ENCODE measurements at places on chromosomes 2 and 18. TPM values are rescaled to one million over a fixed set of nuclear protein-coding genes. Genes with fewer than 3 reads are reported as not detected.

- no peak for DNase-seq
Measured at GRCh38 chr18:42576124-42576523, 539.4 kb downstream of the RIT2 start.

GRCh38 chr2:157899125-157899839, 23.2 kb upstream of the ACVR1 start:
- DNase-seq, result no peak

GRCh38 chr2:213079756-213080155, 71.7 kb downstream of the IKZF2 start:
- no peak for DNase-seq

DNA sequence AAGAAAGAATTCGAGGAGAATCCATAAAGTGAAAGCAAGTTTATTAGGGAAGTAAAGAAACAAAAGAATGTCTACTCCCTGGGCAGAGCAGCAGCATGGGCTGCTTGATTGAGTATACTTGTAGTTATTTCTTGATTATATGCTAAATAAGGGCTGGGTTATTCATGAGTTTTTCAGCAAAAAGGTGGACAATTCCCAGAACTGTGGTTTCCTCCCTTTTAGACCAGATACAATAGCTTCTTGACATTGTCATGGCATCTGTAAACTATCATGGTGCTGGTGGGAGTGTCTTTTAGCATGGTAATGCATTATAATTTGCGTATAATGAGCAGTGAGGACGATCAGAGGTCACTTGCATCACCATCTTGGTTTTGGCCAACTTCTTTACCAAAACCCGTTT, 25.6 kb upstream of the TBC1D8 start:
- no peak for DNase-seq

DNA sequence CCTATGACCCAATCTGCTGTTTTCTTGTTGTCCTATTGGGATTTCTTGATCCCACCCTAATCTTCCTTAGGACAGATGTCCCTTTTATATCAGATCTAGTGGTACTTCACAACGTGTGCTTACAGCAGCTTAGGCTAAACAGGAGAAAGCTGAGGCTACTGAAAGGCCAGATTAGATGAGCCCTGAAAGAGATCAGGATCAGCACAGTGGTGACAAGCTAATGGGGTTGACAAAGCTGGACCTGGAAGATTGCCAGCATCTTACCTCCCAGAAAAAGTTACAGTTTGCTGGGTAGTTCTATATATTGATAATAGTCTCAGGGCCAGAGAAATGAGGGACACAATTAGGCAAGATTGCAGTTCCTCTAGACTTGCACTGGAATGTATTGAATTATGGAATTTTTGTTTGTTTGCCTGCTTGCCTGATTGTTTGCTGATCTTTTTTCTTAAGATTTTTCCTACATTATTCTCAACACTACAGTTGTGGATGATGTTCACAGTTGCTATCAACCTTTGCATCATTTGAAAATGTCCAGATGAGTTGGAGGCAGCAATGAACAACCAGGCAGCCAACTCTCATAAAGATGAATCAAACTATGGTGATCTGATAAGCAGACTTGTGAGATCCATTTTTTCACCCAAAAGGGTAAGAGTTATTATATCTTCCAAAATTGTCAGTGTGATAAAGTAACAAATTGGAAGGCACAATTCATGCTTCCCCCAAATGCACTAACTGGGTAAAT, 49.1 kb upstream of the PIK3C3 start:
- no peak for DNase-seq

GRCh38 chr2:195560209-195560895, 96.7 kb upstream of the SLC39A10 start:
- no peak for DNase-seq

GRCh38 chr2:191222952-191223351, 22.3 kb upstream of the MYO1B start:
- DNase-seq, result no peak

- no peak for DNase-seq
Measured at GRCh38 chr2:3051266-3051665, 326.4 kb downstream of the EIPR1 start.

- no peak for DNase-seq
Measured at GRCh38 chr2:29420999-29421782, 306.0 kb downstream of the CLIP4 start.

- DNase-seq, result peak; percentile 75
Measured at GRCh38 chr2:95115418-95115817, 6.2 kb downstream of the MRPS5 start.

DNA sequence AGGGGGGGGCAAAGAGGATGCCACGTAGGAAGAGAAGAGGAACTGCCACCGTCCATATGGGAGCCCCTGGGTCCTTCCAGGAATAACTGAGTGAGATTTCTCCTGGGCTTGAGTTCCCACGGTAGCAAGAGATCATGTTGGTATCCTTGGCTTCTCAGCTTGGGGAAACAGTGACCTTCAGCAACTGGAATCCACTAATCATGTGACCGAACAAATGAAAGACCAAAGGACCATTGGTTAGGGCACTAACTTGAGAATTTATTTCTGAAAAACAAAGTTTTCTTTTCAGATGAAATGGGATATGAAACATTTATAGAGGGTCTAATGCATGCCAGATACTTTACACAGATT, 259.4 kb upstream of the ID2 start:
- DNase-seq, result no peak

- no peak for DNase-seq
Measured at GRCh38 chr2:14454202-14454601, 178.3 kb upstream of the LRATD1 start.

DNA sequence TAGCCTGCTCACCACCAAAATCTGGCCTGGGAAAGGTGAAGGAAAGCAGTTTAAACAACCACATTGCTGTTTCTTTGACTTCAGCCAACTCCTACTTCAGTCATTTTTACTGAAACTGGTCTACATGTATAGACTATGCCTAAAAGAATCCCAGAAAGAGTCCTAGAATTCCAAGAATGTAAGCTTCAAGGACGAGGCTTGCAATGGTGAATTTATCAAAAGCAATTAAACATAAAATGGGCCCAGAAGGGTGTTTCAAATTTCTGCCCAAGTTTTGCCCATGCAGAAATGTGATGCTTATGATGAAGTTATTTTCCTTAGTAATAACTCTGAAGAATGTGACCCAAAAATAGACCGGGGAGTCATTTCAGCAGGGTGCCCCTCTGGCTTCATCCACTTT, 16.6 kb downstream of the EN1 start:
- no peak for DNase-seq

- no peak for DNase-seq
Measured at GRCh38 chr2:165682546-165682945, 111.5 kb downstream of the GALNT3 start.

- no peak for DNase-seq
Measured at GRCh38 chr2:145007960-145008263, 488.0 kb upstream of the ZEB2 start.

DNA sequence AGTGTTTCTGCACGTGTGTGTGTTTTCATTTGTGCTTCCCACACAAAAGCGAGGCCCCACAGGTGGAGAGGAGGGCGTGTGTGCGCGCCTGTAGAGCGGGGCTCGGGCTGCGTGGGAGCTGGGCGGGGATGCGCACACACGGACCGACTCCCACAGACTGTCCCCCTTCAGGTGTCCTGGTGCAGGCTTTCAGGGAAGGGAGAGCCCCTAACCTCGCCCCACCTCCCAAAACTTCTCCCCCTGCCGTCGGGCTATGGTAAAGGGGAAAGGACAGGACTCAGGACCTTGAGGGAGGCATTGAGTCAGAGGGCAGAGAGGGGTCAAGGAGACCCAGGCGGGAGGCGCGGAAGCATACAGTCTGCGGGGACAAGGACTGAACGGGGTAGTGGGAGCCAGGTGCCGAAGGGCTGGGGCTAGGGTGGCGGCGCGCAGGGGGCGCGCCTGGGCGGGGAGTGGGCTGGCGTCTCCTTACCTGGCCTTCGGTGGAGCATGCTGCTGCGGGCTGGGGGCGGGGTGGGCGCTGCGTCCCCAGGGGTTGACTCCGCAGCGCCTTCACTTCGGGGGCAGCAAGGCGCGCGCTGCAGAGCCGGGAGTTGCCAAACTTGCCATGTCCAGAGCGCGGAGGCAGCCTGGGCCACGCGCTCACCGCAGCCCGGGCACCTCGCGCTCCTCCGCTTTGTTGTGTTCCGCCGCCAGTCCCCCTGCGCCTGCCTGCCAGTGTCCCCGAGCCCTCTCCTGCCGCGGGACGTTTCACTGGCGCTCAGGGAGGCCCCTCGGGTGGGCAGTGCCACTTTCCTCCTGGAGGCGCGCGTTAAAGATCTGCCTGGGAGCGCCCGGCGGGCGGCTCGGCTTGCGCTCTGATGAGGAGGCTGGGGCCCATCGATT, 302.0 kb downstream of the NCKAP5 start:
- no peak for DNase-seq

DNA sequence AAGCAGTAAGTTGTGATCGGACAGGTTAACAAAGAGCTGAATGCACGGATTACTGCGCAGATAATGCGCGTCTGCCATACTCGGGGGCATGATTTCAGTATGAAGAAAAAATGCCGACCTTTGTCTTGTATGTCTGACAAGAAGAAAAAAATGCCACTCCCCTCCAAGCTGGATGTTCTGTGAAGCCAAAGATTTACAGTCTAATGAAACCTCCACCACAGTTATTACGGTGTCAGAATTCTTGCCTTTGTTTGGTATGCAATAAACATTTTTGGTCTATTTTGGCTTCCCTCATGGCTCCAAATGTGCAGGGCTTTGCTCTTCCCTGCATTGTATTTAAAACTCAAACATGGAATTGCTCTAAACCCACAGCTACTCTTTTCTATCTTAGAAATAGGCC, 72.2 kb upstream of the THUMPD2 start:
- DNase-seq, result no peak

- no peak for DNase-seq
Measured at GRCh38 chr2:24723665-24724064, 69.5 kb downstream of the PTRHD1 start.

- no peak for DNase-seq
Measured at GRCh38 chr2:28035816-28036215, 145.3 kb downstream of the BABAM2 start.

DNA sequence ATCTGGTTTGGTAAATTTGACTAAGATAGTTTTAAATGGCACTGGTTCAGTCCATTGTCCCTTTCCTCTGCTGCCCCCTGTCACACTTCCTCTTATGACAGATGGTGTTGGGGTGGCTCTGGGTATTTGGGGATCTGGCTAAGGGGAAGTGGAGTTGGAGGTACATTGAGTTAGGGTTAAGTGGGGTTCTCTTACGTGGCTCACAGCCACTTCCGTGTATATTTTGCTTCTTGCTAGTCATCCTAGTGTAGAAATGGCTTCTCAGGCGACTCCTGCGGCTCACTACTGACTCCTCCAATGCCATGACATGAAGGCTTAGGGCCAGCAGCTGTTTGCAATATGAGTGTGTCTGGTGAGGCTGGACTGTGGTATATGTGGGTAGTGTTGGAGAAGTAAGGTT, 187.0 kb downstream of the HAUS1 start:
- DNase-seq, result no peak

DNA sequence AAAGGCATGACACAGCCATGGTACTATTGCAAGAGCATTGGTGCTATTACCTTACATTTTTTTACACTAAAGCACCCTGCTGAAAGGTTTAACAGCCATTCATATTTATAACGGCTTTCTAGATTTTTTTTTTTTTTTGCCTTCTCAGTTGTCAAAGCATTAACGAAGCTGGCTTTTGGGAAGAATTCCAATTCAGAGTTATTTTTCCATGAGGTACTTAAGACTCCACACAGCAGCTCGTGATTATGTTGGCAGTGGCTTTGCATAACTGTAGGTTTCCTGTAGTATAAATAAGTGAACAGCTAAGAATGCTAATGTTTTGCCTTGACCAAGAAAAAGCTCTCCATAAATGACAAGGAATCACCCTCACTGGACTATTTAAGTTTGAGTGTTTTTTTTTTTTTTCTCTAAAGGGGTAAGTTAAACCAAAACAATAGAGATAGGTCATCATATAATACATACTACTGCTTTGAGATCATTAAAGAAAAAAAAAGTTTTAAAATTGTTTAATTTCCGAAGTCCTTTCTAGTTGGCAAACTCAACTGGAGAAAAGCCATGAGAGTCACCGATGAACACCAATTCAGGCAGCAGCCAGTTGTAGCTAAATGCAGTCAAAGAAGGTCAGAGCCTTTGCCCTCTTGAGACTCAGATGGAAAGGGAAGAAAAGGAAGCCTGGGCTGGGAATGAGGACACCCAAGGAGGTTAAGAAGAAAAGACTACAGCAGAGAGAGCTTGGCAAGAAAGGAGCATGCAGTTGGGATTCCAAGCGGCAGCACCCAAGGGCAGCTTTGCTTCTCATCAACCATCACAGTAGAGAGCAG, 187.4 kb upstream of the NCKAP5 start:
- no peak for DNase-seq

GRCh38 chr18:79900610-79901570, 50.6 kb downstream of the SLC66A2 start:
- no peak for DNase-seq

DNA sequence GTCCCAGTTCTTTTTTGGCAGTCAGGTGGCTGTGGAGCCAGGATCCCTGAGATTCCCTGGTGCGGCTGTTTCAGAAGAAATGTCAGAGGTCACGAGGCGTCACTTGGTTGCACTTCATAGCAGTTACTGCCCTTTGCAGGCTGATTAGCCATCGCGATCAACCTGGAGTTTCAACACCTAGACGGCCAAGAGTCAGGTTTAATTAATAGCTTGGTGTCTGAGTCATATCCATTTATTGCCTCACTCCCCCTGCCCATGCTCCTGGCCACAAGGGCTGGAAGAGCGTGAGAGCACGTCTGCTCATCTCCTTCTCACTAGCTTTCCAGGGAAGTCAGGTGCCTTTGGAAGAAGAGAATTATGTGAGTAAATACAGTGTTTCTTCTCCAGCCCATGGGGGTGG, 552.3 kb downstream of the TSN start:
- no peak for DNase-seq

- DNase-seq, result no peak
Measured at GRCh38 chr2:24253303-24253919, 78.6 kb downstream of the FAM228A start.

CNDP2 gene
- 237 TPM for total RNA-seq

MAP3K19 gene
- 7.2 TPM for total RNA-seq

ACYP2 gene
- total RNA-seq, result 15.3 TPM

ATP6V1C2 gene
- 1.7 TPM for total RNA-seq

KLHL30 gene
- total RNA-seq, result 0.71 TPM

NT5C1B gene
- total RNA-seq, result not detected

CYRIA gene
- total RNA-seq, result 29.4 TPM

LOXHD1 gene
- total RNA-seq, result 2.9 TPM

ACMSD gene
- not detected for total RNA-seq

ESPNL gene
- 0.09 TPM for total RNA-seq

SPDYA gene
- total RNA-seq, result 1.9 TPM

ONECUT2 gene
- 0.03 TPM for total RNA-seq

ZNF385B gene
- 63.2 TPM for total RNA-seq

ARID5A gene
- total RNA-seq, result 27.7 TPM

ALPP gene
- total RNA-seq, result 6.0 TPM
